Fibroblast of skin of abdomen (primary cell): ENCODE measurements at places on chromosomes 7 and 10.
A peak's percentile ranks its signal among the peaks of the same experiment; 100 is the strongest.

DNA sequence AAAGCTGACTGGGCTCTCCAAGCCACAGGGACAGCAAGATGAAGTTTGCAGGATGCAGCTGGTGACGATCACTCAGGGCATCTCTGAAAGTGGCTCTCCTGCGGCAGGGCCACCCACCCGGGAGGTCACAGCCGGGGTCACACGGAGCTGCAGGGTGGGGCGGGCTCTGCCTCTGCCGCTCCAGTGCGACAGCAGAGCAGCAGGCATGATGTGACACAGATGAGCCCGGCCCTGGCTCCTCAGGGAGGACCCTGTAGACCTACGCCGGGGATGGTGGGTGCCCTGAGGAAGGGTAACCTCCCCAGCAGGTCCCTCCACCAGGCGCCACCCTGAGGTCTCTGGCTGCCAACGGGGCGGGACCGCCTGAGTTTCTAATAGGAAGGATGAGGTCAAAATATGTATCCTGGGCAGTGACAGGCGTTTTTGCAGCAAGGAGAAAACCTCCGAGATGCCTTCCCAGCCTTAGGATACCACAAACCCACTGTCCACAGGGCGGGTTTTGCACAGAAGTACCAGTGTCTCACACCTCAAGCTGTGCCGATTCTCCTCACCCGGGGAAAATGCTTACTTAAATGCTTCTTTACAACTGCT lies 114.8 kb upstream of the DIP2C start:
- DNase-seq: no peak

GRCh38 chr10:131890276-131891195 lies 10.3 kb upstream of the PPP2R2D start:
- DNase-seq: no peak

DNA sequence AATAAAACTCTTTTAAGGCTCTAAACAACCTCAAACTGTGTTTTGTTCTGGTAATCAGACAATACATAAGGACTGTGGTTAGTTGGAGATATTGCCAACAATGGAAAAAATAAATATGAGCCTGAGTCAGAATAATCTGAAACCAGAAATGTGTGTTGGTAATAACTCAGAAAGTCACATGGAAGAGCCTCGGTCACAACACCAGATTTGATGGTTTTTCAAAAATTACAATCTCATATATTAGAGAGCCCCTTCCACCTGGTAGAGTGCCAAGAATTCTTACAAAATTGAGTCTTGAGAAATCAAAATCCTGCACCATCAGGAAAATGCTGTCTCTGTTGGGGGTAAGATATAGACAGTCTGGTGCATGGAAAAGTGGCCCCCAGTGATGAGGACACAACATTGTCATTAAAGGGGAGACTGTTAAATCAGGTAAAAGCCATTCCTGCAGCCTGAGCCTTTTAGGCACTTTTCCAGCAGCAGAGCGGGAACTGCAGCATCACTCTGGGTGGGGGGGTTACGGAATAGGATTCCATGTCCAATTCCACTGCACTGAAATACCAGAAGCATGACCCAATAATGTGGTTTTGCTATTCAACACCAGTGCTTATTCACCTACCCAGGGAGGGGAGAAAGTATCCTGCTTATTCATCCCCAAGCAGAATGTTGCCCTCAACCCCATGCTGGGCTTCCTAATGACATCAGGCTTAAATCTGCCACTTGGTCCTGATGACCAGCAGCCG lies 9.5 kb upstream of the ADAM12 start:
- peak; percentile 99 for DNase-seq

DNA sequence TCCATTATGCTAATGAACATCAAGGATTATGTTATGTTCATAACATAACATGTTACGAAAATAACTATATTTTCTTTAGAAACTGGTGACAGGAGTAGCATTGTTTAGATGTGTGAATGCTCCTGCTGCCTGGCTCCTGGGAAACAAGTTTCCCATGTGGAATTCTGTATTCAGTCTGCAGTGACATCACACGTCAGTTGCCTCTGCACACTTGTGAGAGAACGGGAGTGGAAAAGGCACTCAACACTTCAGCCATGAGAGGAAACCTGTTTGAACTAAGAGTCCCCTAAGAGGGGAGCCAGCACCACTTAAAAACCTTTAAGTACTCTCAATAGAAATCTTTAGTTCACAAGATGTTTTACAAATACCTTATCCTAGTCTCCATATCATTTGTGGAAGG lies 140.3 kb upstream of the FAM20C start:
- DNase-seq: no peak

GRCh38 chr7:1053816-1054370 lies 9.5 kb downstream of the GPR146 start:
- no peak for DNase-seq

GRCh38 chr10:32980242-32980557 lies 22.2 kb upstream of the ITGB1 start:
- DNase-seq: no peak

GRCh38 chr7:138429577-138430250 lies 30.3 kb upstream of the TRIM24 start:
- no peak for DNase-seq

GRCh38 chr7:80593869-80594586 lies 44.4 kb upstream of the CD36 start:
- DNase-seq: no peak
